Activated naive CD4-positive, alpha-beta T cell treated with anti-CD3 and anti-CD28 coated beads, Interleukin-2, amount 10 ng/mL, durations not matched to agents 7 days and 5 days (primary cell): ENCODE measurements at places on chromosomes 7 and 10.
A peak's percentile ranks its signal among the peaks of the same experiment; 100 is the strongest.

- DNase-seq: no peak
Measured at GRCh38 chr7:71905821-71906220, 506.3 kb downstream of the CALN1 start.

DNA sequence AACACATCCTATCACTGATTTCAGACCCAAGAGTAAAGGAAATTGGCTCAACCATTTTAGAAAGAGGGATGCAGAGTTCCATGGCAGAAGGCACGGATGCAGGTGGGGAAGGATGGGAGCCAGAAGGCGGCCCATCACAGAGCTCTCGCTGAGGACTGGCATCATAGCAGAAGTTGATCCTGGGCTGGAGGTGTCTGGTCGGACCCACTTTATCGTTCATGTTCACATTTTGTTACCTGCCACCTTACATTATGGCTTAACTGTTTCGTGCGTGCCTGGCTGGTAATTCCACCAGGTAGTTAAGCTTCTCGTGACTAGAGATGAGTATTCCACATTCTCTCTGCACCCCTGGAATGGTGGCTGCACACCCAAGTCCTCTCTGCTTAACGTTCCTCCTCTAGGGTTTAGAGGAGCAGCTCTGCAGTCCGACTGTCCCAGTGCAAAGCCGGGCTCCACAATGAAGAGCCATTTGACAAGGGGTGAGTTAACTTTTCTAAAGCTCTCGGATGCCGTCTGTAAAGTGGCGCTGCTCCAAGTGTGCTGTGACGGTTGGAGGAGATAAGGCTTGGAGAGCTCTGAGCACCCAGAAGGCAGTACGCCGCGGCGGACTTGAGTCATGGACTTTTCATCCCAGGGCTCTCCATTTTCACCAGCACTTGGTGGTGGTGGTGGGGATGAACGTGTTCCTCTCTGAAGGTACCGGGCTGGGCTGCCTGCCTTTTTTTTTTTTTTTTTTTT lies 157.1 kb upstream of the SHH start:
- no peak for DNase-seq

GRCh38 chr7:128679920-128680319 lies 7.8 kb downstream of the GARIN1A start:
- DNase-seq: no peak

DNA sequence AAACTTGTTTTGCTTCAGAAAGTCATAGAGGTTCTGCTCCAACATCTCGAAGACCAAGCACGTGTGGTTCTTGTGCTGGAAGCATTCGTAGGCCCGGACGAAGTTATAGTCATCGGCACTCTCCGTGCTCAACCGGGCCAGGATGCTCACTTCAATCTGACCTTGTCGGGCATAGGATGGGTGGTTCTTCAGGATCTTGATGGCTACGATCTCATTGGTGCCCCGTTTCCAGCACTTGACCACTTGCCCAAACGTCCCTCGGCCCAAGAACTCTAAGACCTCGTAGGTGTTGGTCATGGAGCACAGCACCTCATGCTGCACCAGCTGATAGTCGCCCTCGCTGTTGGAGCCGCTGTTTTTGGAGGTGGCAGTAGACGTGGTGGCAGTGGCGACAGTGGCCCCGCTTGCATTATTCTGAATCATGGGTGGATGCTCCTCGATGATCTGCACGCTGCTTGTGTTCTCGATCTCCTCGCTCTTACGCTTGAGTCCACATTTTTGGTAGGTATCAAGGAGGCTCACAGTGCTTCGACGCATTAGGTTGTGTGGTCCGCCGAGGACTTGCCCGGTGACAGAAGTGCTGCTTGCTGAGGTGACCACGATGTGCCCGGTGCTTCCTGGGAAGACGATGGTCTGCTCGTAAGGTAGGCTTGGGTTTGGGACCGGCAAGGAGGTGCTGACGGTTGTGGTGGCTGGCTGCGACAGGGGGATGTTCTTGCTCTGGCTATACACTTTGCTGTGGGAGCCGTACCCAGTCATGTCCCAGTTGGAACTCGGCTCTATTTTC lies 61.4 kb downstream of the HIPK2 start:
- no peak for DNase-seq

DNA sequence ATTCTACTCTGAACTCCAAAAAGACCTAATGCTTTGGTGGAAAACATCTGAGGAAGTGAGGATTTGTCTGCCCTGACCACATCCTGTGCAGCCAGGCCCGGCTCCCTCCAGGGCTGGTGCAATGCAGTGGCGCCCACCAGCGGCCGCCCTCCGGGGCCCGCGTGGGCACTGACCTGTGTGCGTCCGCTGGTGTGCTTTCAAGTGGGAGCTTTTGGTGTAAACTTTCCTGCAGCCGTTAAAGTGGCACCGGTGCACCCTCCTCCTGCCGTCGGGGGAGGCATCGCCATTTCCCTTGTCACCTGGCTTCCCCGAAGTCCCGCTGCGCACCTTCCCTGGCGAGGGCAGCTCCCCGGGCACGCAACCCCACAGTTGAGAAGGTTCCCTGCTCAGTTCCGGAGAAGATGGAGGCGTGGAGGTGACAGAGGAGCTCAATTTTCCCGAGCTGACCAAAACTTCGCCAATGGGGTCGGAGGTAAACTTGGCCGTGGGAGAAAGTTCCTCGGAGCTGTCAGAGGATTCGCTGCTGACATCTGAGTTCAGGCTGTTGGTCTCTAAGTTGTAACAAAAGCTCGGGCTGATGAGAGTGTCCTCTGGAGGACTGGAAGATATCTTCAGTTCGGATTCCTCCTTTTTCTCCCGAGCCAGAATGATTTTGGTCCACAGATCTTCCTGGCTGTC lies 3.4 kb downstream of the KLF6 start:
- DNase-seq: peak; percentile 65

DNA sequence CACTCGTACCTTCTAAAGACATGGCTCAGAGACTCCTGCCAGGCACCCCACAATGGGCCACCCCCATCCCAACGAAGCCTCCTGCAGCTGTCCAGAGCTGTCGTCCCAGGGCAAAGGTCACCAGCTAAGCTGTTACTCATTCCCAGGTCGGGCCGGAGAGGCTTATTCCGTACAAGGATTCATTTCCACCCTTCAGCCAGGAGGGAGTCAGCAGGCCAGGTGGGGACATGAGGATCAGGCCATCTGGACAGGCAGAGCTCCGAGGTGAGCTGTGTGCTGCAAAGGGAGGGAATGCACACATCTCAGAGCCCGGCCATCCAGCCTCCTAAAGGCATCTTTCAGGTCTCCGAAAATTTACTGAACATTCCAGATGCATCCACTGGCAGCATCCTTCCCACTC lies 63.9 kb upstream of the NANOS1 start:
- no peak for DNase-seq

- no peak for DNase-seq
Measured at GRCh38 chr10:65358565-65358964, 1567.3 kb upstream of the LRRTM3 start.

GRCh38 chr7:70598976-70599375 lies 533.0 kb upstream of the GALNT17 start:
- no peak for DNase-seq

DNA sequence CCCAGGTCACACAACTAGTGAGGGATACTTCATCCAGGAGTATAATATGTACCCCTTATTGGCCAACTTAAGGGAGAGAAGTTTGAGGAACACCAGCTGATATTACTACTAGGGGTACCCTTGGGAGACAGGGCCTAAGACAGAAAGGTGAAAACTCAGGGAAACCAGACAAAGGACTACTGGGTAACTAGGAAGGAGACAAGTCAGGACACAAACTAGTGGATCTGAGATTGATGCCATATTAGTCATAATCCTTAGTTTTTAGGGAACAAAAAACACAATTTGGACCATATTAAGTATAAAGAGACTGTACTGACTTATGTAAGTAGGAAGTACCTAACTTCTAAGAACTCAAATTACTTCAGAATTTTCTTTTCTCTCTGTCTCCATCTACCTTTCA lies 79.3 kb upstream of the CCDC6 start:
- DNase-seq: no peak

- no peak for DNase-seq
Measured at GRCh38 chr7:17844514-17845196, 95.6 kb downstream of the SNX13 start.

GRCh38 chr10:1050554-1050953 lies 1.6 kb upstream of the IDI1 start:
- DNase-seq: peak; percentile 72

DNA sequence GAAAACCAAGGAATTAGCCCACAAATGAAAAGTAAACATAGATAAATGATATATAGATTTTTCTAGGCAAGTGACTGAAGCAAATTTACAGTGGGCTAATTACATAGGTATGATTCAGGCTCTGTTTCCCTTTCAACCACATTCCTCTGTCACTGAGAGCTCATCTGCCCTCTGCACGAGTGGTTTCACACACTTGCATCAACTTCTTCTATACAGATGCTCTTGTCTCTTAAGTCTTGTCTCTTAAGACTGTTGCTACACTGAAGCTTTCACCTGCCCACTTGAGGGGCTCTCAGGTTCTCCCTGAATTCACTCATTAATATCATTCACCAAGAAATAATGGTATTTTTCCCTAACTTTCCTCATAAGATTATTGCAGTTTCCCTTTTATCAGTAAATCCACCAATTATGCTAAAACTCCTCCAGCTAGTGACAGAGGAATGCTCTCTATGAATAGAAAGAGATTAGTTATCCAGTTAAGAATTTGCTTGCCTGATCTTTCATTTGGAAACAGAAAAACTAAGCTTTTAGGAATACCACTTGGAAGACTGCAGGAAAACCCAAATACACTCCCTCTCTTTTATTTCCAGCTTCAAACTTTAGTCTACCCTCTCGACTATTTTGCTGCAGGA lies 95.7 kb downstream of the ELAPOR2 start:
- no peak for DNase-seq

- DNase-seq: no peak
Measured at GRCh38 chr7:57384380-57384779, 65.6 kb upstream of the ZNF716 start.

GRCh38 chr10:32141018-32141807 lies 85.0 kb upstream of the KIF5B start:
- DNase-seq: no peak

- no peak for DNase-seq
Measured at GRCh38 chr10:101285519-101286070, 56.3 kb upstream of the LBX1 start.

DNA sequence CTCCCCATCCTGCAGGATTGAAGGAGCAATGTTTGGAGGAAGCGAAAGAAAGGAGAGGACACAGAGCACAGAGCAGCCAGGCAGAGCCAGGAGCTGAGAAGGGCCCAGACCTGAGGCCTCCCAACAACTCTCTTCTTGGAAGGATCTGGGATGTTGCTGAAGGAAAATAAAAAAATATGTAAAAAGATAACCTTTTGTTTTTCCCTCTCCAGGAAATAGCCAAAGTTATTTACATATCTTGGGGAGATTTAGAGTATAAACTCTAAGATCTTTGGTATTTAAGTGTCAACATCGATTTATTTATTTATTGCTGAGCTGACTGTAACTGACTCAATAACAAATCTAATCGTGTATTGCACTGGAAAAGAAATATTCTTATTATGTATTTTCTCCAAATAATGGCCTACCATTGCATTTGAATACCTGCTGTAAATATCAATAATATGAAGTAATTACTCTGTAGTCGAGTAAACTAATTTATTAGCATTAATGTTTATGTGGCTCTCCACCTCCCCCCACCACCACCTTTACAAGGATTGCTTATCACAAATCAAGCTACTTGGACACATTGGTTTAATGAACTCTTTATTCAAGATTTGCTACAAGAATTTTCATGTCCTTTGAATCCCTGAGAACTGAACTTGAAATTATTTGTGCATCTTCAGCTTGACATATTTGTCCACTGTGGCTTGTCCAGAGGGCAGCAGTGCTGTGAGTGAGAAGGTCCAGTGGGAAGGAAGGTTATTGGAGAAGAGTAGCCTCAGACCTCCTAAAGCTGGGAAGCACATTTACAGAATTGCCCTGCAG lies 1.8 kb upstream of the HOXA11 start:
- no peak for DNase-seq

GRCh38 chr7:117210397-117210796 lies 112.5 kb downstream of the WNT2 start:
- DNase-seq: no peak

DNA sequence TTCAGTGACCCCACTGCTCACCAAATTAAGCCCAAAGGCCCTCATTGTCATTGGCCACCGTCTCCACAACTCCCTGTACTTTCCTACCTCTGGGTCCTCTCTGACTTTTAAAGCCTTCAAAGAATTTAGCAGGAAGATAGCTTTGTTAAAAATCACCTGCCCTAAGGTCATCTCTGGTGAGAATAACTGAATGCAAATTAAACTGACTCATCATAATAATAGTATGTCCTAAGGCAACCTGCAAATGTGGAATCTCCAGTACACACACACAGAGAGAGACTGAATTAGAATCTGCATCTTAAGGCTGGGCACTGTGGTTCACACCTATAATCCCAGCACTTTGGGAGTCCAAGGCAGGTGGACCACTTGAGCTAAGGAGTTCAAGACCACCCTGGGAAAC lies 24.1 kb downstream of the OAT start:
- DNase-seq: no peak

DNA sequence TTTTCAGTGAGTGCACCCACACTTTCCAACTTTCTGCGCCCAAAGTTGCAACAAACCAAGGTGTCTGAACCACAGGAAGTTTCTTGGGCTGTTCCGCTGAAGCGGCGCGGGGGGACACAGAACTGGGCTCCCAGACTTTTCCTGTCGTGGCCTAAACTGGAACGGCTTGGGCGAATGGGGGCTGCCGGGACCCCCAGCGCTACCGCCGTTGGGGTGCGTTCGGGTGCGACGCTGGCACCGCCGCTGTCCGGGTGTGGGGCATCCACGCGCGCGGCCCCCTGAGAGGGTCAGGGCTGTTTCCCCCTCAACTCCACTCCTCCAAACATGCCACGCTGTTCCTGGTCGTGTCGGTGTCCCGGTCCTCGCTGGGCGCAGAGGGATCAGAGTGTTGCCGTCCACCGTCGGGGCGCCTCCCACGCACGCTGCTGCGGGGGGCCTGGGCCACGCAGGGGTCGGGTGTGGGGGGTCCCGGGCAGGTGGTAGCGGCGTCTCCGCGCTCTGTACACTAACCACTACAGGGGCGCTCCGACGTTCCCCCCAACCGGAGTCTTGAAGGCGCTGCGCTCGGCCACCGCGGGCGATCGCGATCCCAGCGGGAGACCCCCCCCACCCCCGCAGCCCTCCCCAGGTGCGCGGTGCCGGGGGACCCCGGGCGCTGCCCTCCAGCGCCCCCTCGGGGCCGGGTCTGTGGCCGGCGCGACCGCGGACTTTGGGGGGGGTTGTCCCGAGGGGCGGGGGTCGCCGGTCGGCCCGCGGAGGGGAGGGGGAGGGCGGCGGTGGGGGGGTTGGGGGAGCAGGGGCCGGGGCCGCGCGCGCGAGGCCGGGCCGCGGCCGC lies 2.2 kb upstream of the CUX1 start:
- DNase-seq: peak; percentile 70

DNA sequence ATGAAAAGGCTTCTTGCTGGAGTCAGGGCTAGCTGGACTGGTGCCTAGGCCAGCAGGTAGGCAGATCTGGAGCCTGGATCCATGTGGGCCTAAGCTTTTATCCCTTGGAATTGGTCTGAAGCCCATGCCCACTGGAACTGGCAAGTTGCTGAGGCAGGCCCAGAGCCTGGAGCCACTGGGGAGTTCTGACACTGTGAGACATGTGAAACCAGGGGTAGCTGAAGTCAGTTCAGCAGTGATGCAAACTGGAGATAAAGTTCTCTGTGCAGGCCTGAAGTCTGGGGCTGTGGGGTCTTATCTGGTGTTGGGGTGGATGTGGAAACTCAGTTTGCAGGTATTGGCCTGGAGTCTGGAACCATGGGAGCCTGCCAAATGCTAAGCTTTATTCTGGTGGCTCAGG lies 9.7 kb upstream of the THSD7A start:
- no peak for DNase-seq
